ENCODE measurements at places on chromosomes 12 and 14.

DNA sequence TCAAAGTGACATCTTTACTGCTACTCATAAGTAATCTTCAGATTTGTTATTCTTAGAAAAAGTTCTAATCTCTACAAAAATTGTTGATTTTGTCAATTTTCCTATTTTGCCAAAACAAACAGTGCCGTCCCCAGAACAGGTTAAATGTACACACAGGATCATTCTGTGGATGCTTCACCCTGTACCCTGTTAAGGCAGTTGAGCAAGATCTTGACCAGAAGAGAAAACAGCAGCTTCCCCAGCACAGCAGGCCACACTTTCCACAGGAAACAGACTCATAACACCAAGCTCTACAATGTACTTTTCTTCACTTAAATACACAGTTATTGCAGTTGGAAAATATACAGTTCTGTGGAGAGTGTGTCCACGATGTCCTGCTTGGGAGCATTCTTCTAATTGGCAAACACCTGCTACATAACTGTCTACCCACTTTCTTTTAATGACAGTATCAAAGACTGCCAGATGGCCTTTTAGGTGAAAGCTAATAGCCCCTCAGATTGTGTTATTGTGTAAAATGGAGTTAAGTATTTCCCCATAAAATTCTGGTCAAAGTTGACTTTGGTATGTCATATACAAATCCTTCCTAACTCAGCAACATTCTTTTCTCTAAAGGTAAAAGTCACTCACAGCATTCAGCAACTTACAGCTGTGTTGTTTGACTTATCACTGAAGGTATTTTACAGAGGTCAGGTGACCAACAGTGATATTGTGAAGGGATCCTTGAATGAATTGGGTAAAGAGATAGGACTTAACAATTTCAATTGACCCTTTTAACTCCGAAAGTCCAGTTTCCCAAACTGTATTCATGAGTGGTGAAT is 77.0 kb downstream of the SEC23A start:
- DNase-seq: no peak

GRCh38 chr12:38919191-38919590 is 13.8 kb upstream of the CPNE8 start:
- DNase-seq: peak; percentile 31

- DNase-seq: no peak
Measured at GRCh38 chr12:51970904-51971646, 19.6 kb downstream of the ACVR1B start.

DNA sequence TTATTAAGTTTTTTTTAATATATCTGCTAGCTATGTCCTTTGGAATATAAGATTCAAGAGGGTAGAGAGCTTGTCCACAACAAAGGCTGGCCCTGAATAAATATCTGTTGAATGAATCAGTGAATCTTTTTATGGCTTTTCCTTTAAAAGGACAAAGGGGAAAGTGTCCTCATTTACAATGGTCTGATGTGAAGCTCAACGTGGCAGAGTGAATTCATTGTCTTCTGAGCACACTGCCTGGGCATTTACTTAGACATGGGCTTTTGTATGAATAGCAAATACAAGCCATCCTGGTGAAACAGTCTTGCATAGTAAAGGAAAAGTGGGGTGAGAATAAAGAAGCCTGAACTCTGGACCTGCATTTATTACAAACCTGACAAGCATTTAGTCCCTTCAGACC is 201.2 kb downstream of the NELL2 start:
- no peak for DNase-seq

DNA sequence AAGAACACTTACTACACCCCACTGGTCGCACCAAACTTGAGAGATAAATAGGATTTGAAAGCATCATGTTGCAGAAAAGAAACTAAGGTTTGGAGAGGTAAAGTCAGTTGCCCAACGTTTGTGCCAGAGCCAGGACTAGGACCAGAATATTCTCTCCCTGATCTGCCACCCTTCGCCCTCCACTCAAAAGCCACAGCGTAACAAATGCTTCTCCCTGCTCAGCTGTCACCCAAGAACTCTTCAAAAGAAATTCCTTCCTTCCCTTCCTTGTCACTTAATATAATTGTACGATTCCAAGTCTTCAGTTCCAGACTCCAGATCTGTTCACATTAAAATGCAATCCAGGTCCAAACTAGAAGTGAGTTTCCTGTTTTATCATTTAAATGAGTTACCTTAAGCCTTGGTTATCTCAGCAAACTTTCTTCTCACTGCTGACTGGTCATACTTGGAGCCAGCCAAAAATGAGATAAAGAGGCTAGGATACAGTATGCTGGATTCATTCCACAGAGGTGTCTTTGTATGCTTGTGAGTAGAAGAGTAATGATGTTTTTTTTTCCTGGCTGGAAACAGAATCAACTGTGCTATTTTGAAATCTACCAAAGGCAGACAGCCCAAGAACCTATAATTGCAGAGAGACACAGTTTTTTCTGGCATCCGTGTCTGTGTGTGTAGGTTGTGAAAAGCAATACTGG is 12.8 kb upstream of the PPFIBP1 start:
- no peak for DNase-seq

GRCh38 chr12:3529281-3529680 is 38.3 kb downstream of the PRMT8 start:
- DNase-seq: no peak

- DNase-seq: peak; percentile 6
Measured at GRCh38 chr14:83923842-83924241, 1606.1 kb upstream of the FLRT2 start.

GRCh38 chr12:70403826-70404225 is 37.7 kb downstream of the KCNMB4 start:
- DNase-seq: no peak

DNA sequence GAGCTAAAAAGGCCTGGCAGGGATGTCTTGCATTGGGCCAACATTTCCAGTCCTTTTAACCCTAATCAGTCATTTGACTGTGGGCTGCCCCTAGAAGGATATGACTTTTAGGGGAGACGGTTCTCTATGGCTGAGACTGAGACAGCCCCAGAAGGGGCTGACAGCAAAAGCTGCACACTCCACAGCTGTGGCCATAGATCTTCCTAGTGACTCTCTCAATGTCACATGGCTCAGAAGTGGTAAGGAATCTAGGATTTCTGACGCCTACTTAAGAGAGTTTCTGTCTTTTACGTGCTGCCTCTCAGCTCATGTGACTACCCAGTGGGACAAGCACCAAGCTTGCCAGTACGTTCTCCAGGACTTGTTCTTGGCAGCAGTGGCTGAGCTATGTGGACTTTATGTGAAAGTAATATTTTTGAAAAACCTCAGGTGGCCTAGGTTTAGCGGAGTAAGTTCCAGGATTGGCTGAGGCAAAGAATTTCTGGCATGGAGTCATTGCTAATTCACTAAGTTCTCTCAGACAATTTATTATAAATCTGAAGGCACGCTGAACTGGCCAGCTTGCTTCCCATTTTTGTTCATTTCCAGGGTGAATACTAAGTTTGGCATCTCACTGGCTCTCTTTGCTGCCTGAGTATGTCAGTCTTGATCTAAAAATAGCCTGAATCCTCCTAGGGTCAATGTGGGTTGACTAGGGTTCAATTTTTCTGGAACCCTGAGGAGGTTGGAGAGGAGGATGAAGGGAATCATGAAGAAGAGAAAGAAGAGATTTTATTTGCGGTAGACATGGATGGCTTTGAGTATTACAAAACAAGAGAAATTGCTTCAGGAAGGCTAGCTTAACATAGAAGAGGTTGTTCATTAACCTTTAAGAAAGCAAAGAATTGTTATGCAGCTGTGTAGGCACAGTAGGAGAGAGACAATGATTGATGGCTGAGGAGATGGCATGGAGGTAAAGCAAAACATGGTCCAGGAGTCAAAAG is 271.8 kb downstream of the AEBP2 start:
- no peak for DNase-seq

GRCh38 chr14:34013721-34014060 is 62.8 kb upstream of the EGLN3 start:
- DNase-seq: no peak

DNA sequence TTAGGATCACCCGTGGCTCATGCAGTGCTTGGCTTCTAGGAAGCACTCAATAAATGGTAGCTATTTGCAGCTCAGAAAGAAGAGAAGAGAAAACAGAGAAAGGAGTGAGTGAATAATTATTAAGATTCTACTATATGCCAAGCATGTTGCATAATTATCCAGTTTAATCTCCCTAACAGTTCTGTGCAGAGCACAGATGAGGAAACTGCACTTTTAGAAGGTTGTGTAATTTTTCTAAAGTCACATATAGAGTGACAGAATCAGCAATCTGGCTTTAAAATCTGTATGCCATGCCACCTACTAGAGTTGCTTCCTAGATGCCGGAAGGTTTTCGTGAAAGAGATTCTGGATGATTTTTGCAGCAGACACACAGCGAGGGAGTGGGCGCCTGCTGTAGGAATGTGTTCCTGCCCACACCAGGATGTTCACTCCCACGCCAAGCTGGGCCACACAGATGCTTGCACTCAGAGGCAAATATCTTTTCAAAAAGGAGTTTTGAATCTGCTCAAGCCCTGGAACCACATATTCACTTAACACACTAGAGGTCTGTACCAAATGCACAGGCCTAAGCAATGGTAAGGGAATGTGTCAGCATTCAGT is 50.2 kb upstream of the SMCO2 start:
- DNase-seq: no peak

DNA sequence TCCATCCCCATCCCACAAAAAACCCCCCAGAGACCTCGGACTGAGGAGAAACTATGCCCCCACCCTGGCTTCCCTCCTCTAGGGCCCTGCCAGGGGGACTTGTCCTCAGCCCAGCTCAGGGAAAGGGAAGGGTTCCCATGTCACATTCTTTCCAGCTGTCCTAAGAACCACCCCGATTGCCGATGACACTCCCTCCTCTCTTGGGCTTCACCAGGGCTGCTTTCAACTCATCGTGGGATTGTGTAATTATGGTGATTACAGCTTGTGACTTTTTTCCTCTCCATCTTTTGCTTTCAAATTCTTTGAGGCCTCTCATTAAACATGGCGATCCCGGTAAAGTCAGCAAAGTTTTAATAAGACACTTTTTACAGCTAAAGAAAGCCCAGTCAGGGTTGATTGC is 344.0 kb downstream of the DPF3 start:
- peak; percentile 41 for DNase-seq

DNA sequence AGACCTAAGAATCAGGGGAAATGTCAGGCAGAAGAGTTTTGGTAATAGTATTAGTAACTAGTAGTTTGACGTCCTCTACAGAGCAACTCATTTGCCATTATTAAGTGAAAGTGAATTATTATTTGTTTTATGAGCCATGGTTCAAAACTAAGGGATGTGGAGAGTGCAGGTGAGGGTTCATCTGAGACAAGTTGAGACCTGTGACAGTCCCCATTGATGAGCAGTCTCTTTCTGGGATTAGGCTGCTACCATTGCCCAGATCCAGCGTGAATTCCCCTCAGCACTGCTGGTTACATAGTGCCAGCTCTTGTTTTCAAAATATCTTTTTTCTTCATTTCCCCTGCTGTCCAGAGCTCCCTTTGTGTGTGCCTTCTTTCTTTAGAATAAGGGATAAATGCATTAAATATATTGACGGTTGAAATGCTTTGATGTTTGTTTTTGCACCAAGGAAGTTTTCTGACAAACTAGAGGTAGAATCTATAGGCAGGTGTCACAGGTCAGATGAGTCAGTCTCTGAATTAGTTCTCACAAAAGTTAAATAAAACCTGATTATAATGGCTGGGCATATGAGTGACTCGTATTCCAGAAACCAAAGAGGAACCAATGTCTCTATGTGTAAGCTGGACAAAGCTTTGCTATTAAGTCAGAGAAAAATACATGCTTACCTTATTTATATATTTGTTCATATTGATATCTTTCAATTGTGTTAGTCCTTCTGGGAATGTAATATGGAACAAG is 381.4 kb downstream of the TMEM117 start:
- no peak for DNase-seq

GRCh38 chr14:88901189-88901588 is 76.7 kb downstream of the TTC8 start:
- no peak for DNase-seq

GRCh38 chr12:6916426-6917200 is 2.2 kb downstream of the ENO2 start:
- DNase-seq: no peak

DNA sequence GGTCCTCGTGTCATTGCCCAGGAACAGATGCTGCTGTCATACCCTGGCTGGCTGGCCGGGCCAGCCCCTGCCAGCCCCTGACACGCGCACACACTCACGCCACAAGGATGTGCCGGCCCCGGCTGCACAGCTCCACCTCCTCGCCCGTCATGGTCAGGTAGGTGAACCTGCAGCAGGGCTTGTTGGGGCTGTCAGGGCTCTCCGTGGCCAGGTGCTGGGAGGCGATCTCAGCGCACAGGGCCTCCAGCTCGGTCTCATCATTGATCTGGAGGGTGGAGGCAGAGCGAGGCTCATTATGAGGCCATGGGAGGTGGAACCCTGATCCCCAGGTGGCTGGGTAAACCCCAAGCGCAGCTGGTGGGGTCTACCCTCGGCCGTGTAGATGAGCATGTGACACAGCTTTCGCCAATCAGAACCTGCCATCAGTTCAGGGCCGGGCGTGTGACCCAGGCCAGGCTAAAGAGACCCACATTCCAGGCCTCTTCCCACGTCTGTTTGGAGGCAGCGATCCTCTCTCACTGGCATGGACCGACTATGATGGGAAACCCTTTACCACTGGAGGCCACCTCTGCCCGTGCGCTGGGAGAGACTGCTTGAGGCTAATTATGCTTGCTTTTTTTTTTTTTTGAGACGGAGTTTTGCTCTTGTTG is 38.8 kb downstream of the TRAFD1 start:
- DNase-seq: no peak

GRCh38 chr14:94026889-94027469 is 839 bp downstream of the OTUB2 start:
- no peak for DNase-seq

- no peak for DNase-seq
Measured at GRCh38 chr12:8532045-8532444, 8.7 kb downstream of the CLEC4E start.

GRCh38 chr14:99817331-99817730 is 24.1 kb downstream of the EML1 start:
- DNase-seq: no peak

DNA sequence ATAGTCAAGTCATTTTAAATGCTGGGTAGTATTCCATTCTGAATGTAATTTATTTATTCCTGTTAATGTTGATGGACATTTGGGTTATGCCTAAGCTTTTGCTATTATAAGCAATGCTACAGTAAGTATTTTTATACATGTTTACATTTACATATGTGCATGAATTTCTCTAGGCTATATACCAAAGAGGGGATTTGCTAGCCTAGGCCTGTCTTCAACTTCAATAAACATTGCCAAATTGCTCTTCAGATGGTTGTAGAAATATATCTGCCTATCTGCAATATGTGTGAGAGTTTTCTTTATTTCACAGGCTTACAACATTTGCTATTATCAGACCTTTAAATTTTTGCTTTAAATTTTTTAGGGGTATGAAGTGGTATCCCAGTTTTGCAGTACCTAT is 87.0 kb downstream of the MIPOL1 start:
- no peak for DNase-seq

GRCh38 chr12:29858270-29858786 is 74.6 kb upstream of the TMTC1 start:
- no peak for DNase-seq

- peak; percentile 4 for DNase-seq
Measured at GRCh38 chr12:70240673-70241072, 2.6 kb upstream of the CNOT2 start.

GRCh38 chr12:53352331-53353256 is 16.4 kb upstream of the SP7 start:
- DNase-seq: peak; percentile 81

- DNase-seq: no peak
Measured at GRCh38 chr14:34251662-34252061, 210.4 kb downstream of the SPTSSA start.

- DNase-seq: no peak
Measured at GRCh38 chr12:84840356-84840755, 72.2 kb downstream of the SLC6A15 start.
